Smooth muscle cell of bladder (primary cell): ENCODE measurements at places on chromosomes 3 and 15. TPM values are rescaled to one million over a fixed set of nuclear protein-coding genes. Genes with fewer than 3 reads are reported as not detected.

C15orf62 gene
- total RNA-seq: not detected in 2 replicates

SLC2A2 gene
- 0.09 TPM in 1 of 2 replicates, not detected in the other for total RNA-seq

LRTM1 gene
- total RNA-seq: not detected in 2 replicates

CCR8 gene
- not detected in 2 replicates for total RNA-seq

TMEM62 gene
- 9.2 and 11.7 TPM in 2 replicates for total RNA-seq

TMF1 gene
- 41.4 and 51.0 TPM in 2 replicates for total RNA-seq

TFG gene
- total RNA-seq: 54.2 and 63.3 TPM in 2 replicates

GABRR3 gene
- total RNA-seq: 0.09 and 0.14 TPM in 2 replicates

C3orf80 gene
- total RNA-seq: 3.0 and 8.0 TPM in 2 replicates

GLDN gene
- total RNA-seq: 26.8 and 75.1 TPM in 2 replicates

ACAD11 gene
- total RNA-seq: 36.4 and 43.7 TPM in 2 replicates

GOLGA6B gene
- 0.09 TPM in 1 of 2 replicates, not detected in the other for total RNA-seq

DNAH12 gene
- total RNA-seq: under 0.01 and 0.18 TPM in 2 replicates

CDHR4 gene
- total RNA-seq: under 0.01 and 0.14 TPM in 2 replicates

GPR171 gene
- total RNA-seq: not detected in 2 replicates

MME gene
- total RNA-seq: 603 and 789 TPM in 2 replicates

FES gene
- 23.8 and 25.2 TPM in 2 replicates for total RNA-seq

ALCAM gene
- 38.4 and 63.6 TPM in 2 replicates for total RNA-seq

P4HTM gene
- total RNA-seq: 33.4 and 40.7 TPM in 2 replicates

ISLR gene
- 79.9 and 157 TPM in 2 replicates for total RNA-seq

WWTR1 gene
- 21.8 and 22.9 TPM in 2 replicates for total RNA-seq

UBAP1L gene
- 0.71 and 1.4 TPM in 2 replicates for total RNA-seq

STRA6 gene
- 4.8 and 8.5 TPM in 2 replicates for total RNA-seq

FBN1 gene
- 857 and 873 TPM in 2 replicates for total RNA-seq

C3orf85 gene
- total RNA-seq: not detected in 2 replicates

RETNLB gene
- not detected in 2 replicates for total RNA-seq

TGM5 gene
- total RNA-seq: not detected in 2 replicates

FAM174B gene
- 1.4 and 2.1 TPM in 2 replicates for total RNA-seq

CASR gene
- not detected in 2 replicates for total RNA-seq

USP4 gene
- total RNA-seq: 17.8 and 21.7 TPM in 2 replicates

ASB14 gene
- under 0.01 TPM in 1 of 2 replicates, not detected in the other for total RNA-seq

DNAH1 gene
- total RNA-seq: 1.7 and 2.6 TPM in 2 replicates

RABL3 gene
- 12.1 and 18.8 TPM in 2 replicates for total RNA-seq

GALNT15 gene
- 12.1 and 20.2 TPM in 2 replicates for total RNA-seq

UPK1B gene
- under 0.01 TPM in 1 of 2 replicates, not detected in the other for total RNA-seq

ITGB5 gene
- 358 and 471 TPM in 2 replicates for total RNA-seq

SPINK8 gene
- total RNA-seq: not detected in 2 replicates

ZNF860 gene
- 0.28 TPM in 2 replicates for total RNA-seq

GOLGA8T gene
- 0.14 TPM in 1 of 2 replicates, not detected in the other for total RNA-seq

GATM gene
- 0.14 and 0.55 TPM in 2 replicates for total RNA-seq

ROBO1 gene
- total RNA-seq: 98.5 and 150 TPM in 2 replicates

OSBPL10 gene
- total RNA-seq: 9.1 and 13.5 TPM in 2 replicates

ZSCAN2 gene
- total RNA-seq: 8.0 and 11.6 TPM in 2 replicates

CCR3 gene
- 0.09 TPM in 1 of 2 replicates, not detected in the other for total RNA-seq

CCDC13 gene
- total RNA-seq: 0.74 and 1.1 TPM in 2 replicates

ANKRD63 gene
- not detected in 2 replicates for total RNA-seq

CHRFAM7A gene
- total RNA-seq: 0.14 TPM in 1 of 2 replicates, not detected in the other

NR2E3 gene
- total RNA-seq: 0.14 and 0.18 TPM in 2 replicates

RASGRP1 gene
- 0.37 and 0.43 TPM in 2 replicates for total RNA-seq
